ENCODE measurements at places on chromosomes 6 and 20.

DNA sequence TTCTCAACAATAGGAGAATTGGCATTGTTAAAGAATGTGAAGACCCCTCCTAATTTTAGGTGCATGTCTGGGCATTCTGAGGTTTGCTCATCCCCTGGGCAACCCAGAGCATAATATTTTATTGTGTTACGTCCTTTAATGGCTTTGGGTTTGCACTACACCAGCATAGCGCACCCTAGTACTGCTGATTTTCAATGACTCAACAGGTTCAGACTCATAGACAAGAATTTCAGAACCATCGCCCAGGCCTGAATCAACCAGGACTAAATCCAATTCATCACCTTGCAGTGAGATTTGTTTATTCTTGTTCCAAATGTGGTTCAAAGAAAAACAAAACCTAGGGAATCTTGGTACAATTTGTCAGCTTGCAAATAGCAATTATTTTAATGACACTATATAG is 137.8 kb upstream of the PHACTR1 start:
- no peak for DNase-seq

GRCh38 chr20:35173576-35174192 is 1.8 kb downstream of the PROCR start:
- DNase-seq: no peak

DNA sequence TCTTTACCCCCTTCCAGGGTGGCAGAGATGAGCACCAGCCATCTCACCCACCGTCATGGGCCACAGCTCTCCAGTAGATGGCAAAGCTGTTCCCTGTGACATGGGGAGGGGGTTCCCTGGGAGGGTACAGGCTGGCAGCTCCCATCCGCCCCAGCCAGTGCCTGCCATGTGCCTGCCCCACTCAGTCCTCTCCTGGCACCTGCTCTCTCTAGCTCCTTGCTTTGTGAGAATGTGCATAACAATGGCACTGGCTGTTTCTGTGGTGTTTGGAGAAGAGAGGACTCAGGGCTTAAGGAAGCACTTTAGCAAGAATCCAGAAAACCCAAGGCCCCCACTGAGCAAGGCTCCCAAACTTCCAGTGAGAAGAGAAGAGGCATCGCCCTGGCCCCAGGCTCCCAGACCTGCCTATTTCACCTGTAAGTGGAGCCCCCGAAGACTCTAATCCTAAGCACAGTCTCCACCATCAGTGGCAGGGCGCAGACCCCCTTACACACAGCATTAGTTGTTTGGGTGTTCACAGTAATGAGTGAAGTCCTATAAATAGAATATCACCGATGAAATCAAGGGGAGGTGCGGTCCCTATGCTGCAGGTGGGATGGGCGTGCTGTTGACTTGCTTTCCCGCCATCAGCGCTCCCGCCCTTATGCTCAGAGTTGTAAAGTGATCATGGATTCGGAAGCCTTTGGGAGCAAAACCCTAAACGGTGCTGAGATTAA is 110.2 kb downstream of the AGPAT4 start:
- DNase-seq: no peak

DNA sequence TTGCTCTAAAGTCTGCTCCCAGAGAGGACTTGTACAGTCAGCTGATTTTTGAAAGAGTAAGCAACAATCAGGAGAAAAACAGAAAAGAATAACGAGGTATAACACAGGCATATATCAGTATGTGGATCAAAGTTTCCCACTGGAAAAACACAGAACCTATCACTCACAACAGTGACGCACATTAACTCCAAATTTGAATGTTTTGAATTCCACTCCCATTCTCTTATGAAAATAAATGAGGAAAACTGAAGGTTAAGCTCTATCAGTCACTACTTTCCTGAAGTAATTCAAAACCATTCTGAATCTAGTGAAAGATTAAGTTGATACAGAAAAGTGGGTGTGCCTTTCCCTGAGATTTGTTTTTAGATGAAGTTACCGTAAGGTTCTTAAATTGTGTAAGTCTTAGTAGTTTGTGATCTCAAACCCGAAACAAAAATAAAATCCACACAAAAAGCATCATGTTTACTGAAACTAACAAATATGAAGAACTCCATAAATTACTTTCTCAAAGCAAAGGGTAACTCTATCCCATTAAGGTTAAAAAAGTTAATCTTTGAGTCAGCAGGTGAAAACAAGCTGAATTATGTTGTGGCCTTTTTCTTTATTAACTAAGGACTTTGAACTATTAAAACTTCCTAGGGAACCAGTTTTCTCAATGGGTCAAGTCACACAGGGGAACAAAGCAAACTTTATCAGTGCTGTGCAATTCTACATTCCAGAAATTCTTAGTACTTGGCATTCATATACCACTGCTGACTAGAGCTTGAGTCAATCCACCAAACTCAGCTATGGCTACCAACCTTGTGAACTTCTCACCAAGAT is 115.7 kb downstream of the OGFRL1 start:
- DNase-seq: no peak

DNA sequence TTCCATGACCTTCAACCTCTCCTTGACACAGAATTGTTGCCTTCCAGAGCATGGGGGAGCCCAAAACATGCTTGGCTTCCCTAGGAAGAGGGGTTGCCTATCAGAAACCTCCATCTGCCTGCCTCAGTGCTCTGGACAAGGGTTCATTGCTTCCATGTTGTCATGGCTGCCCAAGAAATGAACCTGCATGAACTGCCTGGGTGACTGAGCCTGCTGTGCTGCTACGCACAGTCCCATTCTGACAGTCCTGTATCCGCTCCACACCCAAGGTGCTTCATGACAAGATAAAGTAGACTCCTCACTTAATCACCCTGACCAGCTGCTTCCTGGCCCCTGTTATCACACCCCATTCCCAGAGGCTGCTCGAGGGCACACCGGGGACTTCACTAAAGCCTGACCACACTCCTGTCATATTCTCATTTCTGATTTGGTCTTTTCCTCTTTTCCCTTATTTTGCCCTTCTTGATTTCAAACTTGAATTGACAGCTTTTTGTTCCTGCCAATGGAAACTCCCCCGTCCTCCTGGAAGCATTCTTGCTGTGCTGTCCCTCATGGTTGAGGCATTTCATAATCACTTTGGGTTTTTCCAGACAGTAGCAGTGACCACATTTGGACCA is 31.9 kb downstream of the GMPR start:
- DNase-seq: no peak

DNA sequence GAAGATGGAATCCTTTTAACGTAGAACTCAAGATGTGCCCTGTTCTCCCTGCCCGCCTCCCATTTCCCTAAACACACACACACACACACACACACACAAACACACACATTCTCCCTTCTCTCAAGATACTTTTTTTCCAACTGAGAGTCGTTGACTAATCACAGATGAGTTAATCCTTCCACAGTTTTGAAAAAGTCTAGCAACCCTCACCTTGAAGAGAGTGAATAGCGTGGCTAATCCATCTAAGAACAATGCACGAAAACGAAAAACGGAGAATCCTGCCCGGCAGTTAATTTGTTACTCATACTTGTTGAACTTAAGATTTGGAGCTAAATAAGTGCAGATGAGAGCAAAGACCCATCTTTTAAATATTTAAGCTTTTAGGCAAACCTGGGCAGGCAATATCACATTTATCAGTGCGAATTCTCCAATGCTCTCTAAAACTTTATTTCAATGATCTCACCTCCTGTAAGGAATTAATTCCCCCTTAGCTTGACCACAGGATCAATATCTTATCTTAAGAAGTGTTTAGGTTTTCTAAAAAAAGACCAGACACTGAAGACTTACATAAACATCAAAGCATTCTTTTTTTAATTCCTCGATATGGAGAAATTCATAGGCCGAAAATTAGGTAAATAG is 1.1 kb downstream of the AGPAT4 start:
- no peak for DNase-seq

- DNase-seq: no peak
Measured at GRCh38 chr6:137903933-137904821, 37.1 kb downstream of the TNFAIP3 start.

DNA sequence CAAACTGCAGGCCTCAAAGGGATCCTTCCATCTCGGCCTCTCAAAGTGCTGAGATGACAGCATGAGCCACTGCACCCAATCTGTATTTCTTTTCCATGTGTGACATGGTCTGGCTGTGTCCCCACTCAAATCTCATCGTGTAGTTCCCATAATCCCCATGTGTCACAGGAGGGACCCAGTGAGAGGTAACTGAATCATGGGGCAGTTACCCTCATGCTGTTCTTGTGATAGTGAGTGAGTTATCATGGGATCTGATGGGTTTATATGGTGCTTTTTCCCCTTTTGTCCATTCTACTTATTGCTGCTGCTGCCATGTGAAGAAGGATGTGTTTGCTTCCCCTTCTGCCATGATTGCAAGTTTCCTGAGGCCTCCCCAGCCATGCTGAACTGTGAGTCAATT is 10.3 kb upstream of the BRPF3 start:
- DNase-seq: no peak

DNA sequence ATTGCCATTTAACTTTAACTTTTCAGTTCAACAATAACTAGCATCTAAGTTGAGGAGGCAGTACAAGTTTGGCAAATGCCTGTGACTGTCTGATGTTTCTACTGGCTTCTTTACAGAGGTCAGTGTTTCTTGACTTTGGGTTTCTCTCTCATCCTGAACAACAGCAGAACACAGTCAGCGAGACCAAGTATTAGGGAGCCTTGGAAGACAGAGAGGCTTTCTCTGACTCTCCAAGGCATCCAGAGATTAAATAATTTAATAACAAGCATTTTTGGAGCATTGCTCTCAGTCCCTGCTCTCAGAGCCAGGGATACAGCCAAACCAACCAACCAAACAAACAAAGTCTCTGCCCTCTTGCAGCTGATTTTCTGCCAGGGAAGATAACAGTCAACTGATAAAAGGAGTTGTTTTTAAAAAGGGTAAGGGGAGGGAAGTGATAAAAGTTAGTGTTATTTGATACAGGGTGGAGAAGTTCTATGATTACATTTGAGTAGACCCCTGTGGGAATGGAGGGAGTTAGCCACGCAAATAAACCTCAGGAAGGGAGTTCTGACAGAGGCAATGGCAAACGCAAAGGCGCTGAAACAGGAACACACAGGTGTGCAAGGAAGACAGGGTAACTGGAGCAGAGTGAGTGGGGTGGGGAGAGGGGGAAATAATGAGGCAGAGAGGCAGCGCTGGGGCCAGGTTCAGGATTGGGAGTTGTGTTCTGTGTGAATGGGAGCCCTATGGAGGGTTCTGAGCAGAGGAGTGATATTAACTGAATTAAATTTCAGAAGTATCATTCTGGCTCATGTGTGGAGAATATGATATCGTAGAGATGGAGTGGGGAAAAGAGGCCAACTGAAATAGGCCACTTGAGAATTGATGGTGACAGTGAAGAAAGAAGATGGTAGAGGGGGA is 55.2 kb downstream of the SEL1L2 start:
- no peak for DNase-seq

Data from thymus (tissue), 14 donors.